ENCODE measurements at places on chromosomes 3 and 15. TPM values are rescaled to one million over a fixed set of nuclear protein-coding genes. Genes with fewer than 3 reads are reported as not detected.

The RAD18 gene
- total RNA-seq, result 8.0 TPM

GRCh38 chr3:177523067-177523675 is 325.9 kb upstream of the TBL1XR1 start:
- no peak overlapping the region for H3K4me3 ChIP-seq
- DNase-seq, result no peak
- no peaks in the 10 kb centered on the region for H3K36me3 ChIP-seq
- H3K4me1 ChIP-seq, result no peaks in the 10 kb centered on the region
- no peaks in the 10 kb centered on the region for H3K27me3 ChIP-seq

- H3K36me3 ChIP-seq, result no peaks in the 10 kb centered on the region
- DNase-seq, result no peak
- no peaks in the 10 kb centered on the region for H3K27me3 ChIP-seq
- H3K4me3 ChIP-seq, result no peak overlapping the region
- H3K4me1 ChIP-seq, result no peaks in the 10 kb centered on the region
- no peak overlapping the region for H3K27ac ChIP-seq
Measured at GRCh38 chr3:190558796-190559195, 44.9 kb downstream of the IL1RAP start.

GRCh38 chr3:112411425-112411824 is 78.5 kb downstream of the CD200 start:
- H3K4me3 ChIP-seq, result no peak overlapping the region
- no peaks in the 10 kb centered on the region for H3K4me1 ChIP-seq
- no peak overlapping the region for H3K27ac ChIP-seq
- no peak for DNase-seq

- no peak for DNase-seq
- no peaks in the 10 kb centered on the region for H3K27me3 ChIP-seq
- no peaks in the 10 kb centered on the region for H3K4me1 ChIP-seq
- no peaks in the 10 kb centered on the region for H3K36me3 ChIP-seq
Measured at GRCh38 chr3:154799800-154800199, 280.3 kb upstream of the MME start.

GRCh38 chr15:56757875-56758274 is 24.6 kb upstream of the ZNF280D start:
- no peaks in the 10 kb centered on the region for H3K4me1 ChIP-seq
- no peak overlapping the region for H3K27ac ChIP-seq
- no peak overlapping the region for H3K4me3 ChIP-seq
- no peaks in the 10 kb centered on the region for H3K27me3 ChIP-seq
- no peaks in the 10 kb centered on the region for H3K36me3 ChIP-seq

DNA sequence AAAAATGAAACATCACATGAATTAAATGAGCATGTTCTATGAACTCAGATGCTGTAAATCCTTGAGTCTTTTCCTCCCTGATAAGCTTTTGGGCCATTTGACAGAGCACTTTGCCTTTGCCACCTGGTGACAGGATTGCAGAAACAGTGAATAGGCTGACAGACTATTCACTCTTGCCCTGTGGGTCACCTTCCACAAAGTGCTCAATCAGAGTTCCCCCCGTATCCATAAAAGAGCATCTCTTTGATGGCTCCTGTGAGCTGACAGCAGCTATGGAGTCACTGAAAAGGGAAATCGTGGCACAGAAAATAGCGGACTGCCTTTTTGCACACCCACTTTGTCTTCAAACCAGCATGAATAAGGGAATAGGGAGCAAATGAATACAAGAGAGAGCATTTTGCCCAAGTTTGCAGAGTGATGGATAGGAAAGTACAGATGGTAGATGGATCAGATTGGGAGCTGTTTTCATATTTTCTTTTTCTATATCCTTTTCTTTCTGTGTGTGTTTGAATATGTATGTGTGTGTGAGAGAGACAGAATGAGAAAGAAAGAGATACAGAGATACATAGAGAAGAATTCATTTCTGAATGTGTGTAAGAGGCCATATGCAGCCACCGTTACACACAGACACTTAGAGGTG is 37.8 kb upstream of the GOLM2 start:
- no peaks in the 10 kb centered on the region for H3K27me3 ChIP-seq
- no peak for DNase-seq
- H3K27ac ChIP-seq, result no peak overlapping the region
- H3K36me3 ChIP-seq, result no peaks in the 10 kb centered on the region
- H3K4me3 ChIP-seq, result no peak overlapping the region

- H3K4me1 ChIP-seq, result no peaks in the 10 kb centered on the region
- no peak overlapping the region for H3K4me3 ChIP-seq
- H3K27me3 ChIP-seq, result no peaks in the 10 kb centered on the region
- H3K27ac ChIP-seq, result no peak overlapping the region
Measured at GRCh38 chr3:9784965-9785364, 7.3 kb downstream of the TADA3 start.

DNA sequence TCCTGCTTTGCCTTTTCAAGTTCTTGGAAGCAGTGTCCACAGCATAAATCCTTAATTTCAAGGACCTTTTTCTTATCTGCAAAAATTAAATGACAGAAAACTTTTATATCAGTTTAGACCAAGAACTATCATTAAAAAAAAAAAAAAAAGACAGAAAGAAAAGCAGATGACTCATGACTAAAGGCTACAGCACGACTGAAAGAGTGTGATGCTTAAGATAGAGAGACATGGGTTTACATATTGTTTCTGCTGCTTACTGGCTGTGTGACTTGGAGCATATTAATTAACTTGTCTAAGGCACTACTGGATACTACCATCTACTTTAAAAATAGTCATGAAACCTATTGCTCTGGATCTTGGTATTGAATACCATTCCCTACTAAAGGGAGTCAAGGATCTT is 62.3 kb downstream of the CEP152 start:
- no peaks in the 10 kb centered on the region for H3K4me1 ChIP-seq
- no peak overlapping the region for H3K27ac ChIP-seq
- no peak overlapping the region for H3K4me3 ChIP-seq
- H3K27me3 ChIP-seq, result no peaks in the 10 kb centered on the region
- no peaks in the 10 kb centered on the region for H3K36me3 ChIP-seq

- DNase-seq, result no peak
- H3K36me3 ChIP-seq, result peaks cover 8% of the 10 kb centered on the region
- H3K4me1 ChIP-seq, result no peaks in the 10 kb centered on the region
- H3K27me3 ChIP-seq, result no peaks in the 10 kb centered on the region
- H3K27ac ChIP-seq, result no peak overlapping the region
- no peak overlapping the region for H3K4me3 ChIP-seq
Measured at GRCh38 chr3:133610031-133610430, 36.5 kb downstream of the CDV3 start.

DNA sequence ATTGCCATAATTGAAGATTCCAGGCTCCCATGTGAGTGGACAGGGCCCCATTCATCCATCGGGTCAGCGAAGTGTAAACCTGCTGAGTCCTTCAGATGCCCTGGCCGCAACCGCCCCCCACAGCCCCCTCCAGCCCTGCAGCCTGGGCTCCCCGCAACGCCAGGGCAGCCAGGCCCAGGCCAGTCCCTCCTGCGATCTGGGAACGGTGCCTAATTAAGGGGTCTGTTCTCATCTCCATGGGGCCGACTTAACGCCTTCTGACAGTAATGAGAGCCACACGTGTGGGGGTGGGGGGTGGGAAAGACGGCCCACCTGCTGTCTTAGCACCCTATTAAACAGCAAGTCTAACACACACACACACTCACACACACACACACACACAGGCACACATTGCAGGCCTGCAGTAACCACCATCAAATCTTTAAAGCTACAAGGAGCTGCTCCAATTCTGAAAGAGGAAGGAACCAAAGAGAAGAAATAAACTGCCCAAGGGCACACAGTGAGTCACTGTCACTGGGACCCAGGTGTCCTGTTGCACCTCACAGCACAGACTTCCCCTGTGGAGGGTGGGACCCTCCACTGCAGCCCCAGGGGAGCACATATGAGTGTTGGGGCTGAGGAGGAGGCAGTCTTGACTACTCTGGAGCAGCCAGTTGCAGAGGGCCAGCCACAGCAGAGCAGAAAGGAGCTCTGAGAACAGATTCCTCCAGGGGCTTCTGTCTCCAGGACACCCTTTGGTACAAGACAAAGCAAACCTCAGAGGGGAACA is 31.8 kb upstream of the HES1 start:
- H3K4me1 ChIP-seq, result peaks cover 22% of the 10 kb centered on the region
- H3K36me3 ChIP-seq, result no peaks in the 10 kb centered on the region
- H3K4me3 ChIP-seq, result no peak overlapping the region
- DNase-seq, result no peak
- no peak overlapping the region for H3K27ac ChIP-seq

DNA sequence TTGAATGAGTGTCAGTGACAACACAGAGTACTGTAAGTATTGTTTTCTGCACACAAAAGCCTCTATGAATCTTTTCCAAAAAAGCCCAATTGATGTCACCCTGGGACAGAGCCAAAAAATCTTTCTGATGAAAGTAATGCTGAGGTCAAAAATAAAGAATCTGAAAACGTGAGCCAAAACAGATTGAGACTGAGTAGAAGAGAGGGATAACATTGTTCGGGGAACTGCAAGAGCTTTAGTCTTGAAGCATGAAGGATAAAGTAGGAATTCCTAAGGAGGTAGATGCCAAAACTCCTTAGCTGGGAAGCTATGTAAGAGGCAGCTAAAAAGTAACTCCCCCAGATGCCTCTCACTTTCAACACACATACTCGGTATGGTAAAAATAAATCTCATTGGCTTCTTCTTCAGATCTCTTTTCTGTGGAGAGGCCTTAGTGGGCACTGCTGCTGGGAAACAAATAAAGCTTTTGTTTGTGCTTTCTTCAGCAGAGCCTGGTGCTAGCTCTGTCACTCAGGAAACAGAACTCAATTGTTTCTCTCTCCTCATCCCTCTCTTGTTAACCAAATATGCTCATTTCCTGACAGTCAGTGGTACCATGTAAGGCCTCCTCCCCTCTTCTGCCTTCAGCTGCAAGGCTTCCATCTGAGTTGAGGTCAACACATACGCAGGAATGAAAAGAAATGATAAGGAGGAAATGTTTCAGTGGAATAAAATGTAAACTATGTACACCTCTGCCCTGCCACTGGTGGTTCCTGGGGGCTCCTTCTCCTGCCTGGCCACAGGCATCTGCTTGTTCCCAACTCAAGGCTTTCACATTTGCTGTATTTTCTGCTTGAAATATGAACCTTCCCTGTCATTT is 58.1 kb downstream of the CD200 start:
- peaks cover 15% of the 10 kb centered on the region for H3K4me1 ChIP-seq
- H3K27ac ChIP-seq, result peak overlapping the region; percentile 82
- H3K4me3 ChIP-seq, result no peak overlapping the region

GRCh38 chr3:54433846-54434245 is 311.5 kb downstream of the CACNA2D3 start:
- no peaks in the 10 kb centered on the region for H3K27me3 ChIP-seq
- no peaks in the 10 kb centered on the region for H3K36me3 ChIP-seq
- peak; percentile 23 for DNase-seq
- no peak overlapping the region for H3K27ac ChIP-seq
- H3K4me1 ChIP-seq, result no peaks in the 10 kb centered on the region

GRCh38 chr3:36991923-36992805 is 767 bp downstream of the EPM2AIP1 start:
- peak overlapping the region; percentile 98 for H3K27ac ChIP-seq
- peaks cover 16% of the 10 kb centered on the region for H3K4me1 ChIP-seq
- H3K36me3 ChIP-seq, result peaks cover 2% of the 10 kb centered on the region
- H3K27me3 ChIP-seq, result no peaks in the 10 kb centered on the region
- peak overlapping the region; percentile 95 for H3K4me3 ChIP-seq
- peak; percentile 62 for DNase-seq

GRCh38 chr3:48548729-48549705 is 7.6 kb downstream of the PFKFB4 start:
- DNase-seq, result peak; percentile 92
- H3K27me3 ChIP-seq, result no peaks in the 10 kb centered on the region
- H3K27ac ChIP-seq, result no peak overlapping the region

The C15orf62 gene
- total RNA-seq, result 1.4 TPM

The TAGLN3 gene
- total RNA-seq, result 0.79 TPM

DNA sequence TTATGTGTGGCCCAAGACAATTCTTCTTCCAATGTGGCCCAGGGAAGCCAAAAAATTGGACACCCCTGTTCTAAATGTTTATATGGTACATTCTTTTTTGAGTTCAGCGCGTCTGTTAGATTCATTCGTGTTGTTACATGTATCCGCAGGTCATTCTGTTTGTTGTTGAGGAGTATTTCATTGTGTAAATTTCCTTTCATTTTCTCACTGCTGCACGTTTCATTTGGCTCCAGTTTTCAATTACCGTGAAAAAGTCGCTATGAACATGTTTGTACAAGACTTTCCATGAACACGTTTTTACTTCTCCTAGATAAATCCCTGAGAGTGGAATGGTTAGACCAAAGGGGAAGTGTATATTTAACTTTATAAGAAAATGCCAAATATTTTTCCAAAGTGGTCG is 7.5 kb upstream of the OPA1 start:
- no peaks in the 10 kb centered on the region for H3K4me1 ChIP-seq
- H3K27me3 ChIP-seq, result no peaks in the 10 kb centered on the region
- no peak for DNase-seq

The MOBP gene
- 0.16 TPM for total RNA-seq

- no peaks in the 10 kb centered on the region for H3K36me3 ChIP-seq
- H3K27me3 ChIP-seq, result no peaks in the 10 kb centered on the region
- no peak overlapping the region for H3K27ac ChIP-seq
- no peak overlapping the region for H3K4me3 ChIP-seq
- DNase-seq, result no peak
- no peaks in the 10 kb centered on the region for H3K4me1 ChIP-seq
Measured at GRCh38 chr15:33243393-33243792, 48.9 kb upstream of the FMN1 start.

The CSPG4 gene
- 30.7 TPM for total RNA-seq

The GTF2E1 gene
- total RNA-seq, result 19.4 TPM

DNA sequence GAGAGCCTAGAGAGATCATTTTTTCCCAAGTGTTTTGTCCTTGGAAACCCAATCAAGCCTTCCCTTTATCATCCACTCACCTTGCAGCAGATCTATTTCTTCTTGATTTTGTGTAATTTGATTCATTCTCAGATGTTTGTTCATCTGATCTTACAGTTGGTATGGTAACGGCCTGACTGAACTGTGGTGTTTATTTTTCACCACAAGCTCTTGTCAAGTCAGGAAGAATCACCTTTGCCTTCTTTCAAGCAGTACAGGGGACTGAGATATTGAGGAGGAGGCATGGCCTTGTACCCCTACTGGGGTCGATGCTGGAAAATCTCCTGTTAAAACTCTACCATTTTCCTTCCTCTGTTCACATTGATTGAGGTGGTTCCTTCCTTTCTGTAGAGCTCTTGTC is 361.4 kb upstream of the CFAP20DC start:
- no peaks in the 10 kb centered on the region for H3K27me3 ChIP-seq
- no peaks in the 10 kb centered on the region for H3K36me3 ChIP-seq
- no peaks in the 10 kb centered on the region for H3K4me1 ChIP-seq

GRCh38 chr3:122260206-122260605 is 64.8 kb upstream of the CSTA start:
- no peaks in the 10 kb centered on the region for H3K27me3 ChIP-seq
- no peak for DNase-seq
- no peak overlapping the region for H3K27ac ChIP-seq

- H3K27ac ChIP-seq, result no peak overlapping the region
- no peak for DNase-seq
- peaks cover 2% of the 10 kb centered on the region for H3K36me3 ChIP-seq
- H3K4me3 ChIP-seq, result no peak overlapping the region
- no peaks in the 10 kb centered on the region for H3K27me3 ChIP-seq
Measured at GRCh38 chr3:141370065-141370533, 1.8 kb downstream of the ZBTB38 start.

GRCh38 chr3:48285132-48285531 is 44.2 kb downstream of the ZNF589 start:
- no peak for DNase-seq
- no peaks in the 10 kb centered on the region for H3K4me1 ChIP-seq
- H3K27ac ChIP-seq, result no peak overlapping the region
- H3K36me3 ChIP-seq, result no peaks in the 10 kb centered on the region
- no peak overlapping the region for H3K4me3 ChIP-seq

The LRRIQ4 gene
- total RNA-seq, result not detected

The ZDHHC3 gene
- total RNA-seq, result 71.5 TPM

Data from kidney (tissue), 22 donors.